ENCODE measurements at places on chromosomes 1 and 21. TPM values are rescaled to one million over a fixed set of nuclear protein-coding genes. Genes with fewer than 3 reads are reported as not detected.

DNA sequence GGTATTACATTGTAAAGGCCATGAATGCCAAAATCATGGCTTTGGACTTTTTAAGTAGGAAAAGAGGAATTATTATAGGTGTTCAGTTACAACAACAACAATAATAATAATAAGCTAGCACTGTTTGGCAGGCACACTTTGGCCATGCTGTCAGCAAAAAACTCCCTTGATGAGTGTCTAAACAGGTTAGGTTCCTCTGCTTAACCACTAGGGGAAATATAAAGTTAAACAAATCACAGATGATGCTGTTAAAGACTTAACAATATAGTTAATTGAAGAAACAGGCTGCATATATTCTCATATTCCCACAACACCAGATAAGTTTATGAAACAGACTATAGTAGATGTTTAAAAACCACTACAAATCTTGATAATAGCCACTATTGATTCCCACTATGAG lies 46.4 kb downstream of the RGS21 start:
- H3K36me3 ChIP-seq = no peaks in the 10 kb centered on the region
- DNase-seq = no peak
- H3K4me3 ChIP-seq = no peak overlapping the region
- H3K27ac ChIP-seq = no peak overlapping the region
- H3K27me3 ChIP-seq = no peaks in the 10 kb centered on the region
- no peaks in the 10 kb centered on the region for H3K4me1 ChIP-seq

Gene REG4
- total RNA-seq = 0.78 TPM

GRCh38 chr1:90973897-90974798 lies 47.7 kb downstream of the ZNF644 start:
- H3K36me3 ChIP-seq = peaks cover 26% of the 10 kb centered on the region
- no peaks in the 10 kb centered on the region for H3K27me3 ChIP-seq
- H3K4me3 ChIP-seq = no peak overlapping the region
- peaks cover 32% of the 10 kb centered on the region for H3K4me1 ChIP-seq

Gene TARDBP
- 197 TPM for total RNA-seq

DNA sequence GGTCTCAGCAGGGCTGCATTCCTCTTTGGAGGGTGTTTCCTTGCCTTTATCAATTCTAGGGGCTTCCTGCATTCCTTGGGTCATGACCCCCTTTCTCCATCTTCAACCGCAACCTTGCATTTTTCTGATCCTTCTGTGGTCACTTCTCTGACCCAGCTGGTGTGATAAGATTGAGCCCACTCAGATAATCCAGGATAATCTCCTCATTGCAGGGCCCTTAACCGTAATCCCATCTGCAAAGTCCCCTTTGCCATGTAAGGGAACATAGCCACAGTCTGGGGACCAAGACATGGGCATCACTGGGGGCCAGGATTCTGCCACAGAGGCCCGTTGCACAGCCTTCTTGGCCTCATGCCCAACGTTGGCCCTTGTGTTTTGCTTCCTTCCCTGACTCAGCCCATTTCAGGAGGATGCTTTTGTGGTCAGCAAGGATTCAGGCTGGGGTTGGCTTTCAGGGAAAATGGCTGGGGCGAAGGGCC lies 35.0 kb upstream of the IL19 start:
- no peak overlapping the region for H3K4me3 ChIP-seq
- H3K27me3 ChIP-seq = no peaks in the 10 kb centered on the region
- DNase-seq = no peak
- no peak overlapping the region for H3K27ac ChIP-seq
- H3K4me1 ChIP-seq = peaks cover 65% of the 10 kb centered on the region
- peaks cover 57% of the 10 kb centered on the region for H3K36me3 ChIP-seq

DNA sequence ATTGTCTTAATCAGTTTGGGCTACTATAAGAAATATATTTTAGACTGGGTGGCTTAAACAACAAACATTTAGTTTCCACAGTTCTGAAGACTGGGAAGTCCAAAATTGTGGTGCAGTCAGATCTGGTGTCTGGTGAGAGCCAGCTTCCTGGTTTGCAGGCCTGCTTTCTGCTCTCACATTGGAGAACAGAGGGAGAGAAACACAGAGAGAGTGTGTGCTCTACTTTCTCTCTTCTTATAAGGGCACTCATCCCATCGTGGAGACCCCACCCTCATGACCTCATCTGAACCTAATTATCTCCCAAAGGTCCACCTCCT lies 4.1 kb downstream of the LEPR start:
- H3K4me3 ChIP-seq = no peak overlapping the region
- peaks cover 23% of the 10 kb centered on the region for H3K36me3 ChIP-seq
- peaks cover 28% of the 10 kb centered on the region for H3K4me1 ChIP-seq
- DNase-seq = no peak
- H3K27ac ChIP-seq = no peak overlapping the region
- peaks cover 3% of the 10 kb centered on the region for H3K27me3 ChIP-seq

- no peak overlapping the region for H3K27ac ChIP-seq
- DNase-seq = no peak
- no peaks in the 10 kb centered on the region for H3K27me3 ChIP-seq
- no peak overlapping the region for H3K4me3 ChIP-seq
- no peaks in the 10 kb centered on the region for H3K36me3 ChIP-seq
Measured at GRCh38 chr1:47630346-47630745, 192.5 kb downstream of the FOXD2 start.

DNA sequence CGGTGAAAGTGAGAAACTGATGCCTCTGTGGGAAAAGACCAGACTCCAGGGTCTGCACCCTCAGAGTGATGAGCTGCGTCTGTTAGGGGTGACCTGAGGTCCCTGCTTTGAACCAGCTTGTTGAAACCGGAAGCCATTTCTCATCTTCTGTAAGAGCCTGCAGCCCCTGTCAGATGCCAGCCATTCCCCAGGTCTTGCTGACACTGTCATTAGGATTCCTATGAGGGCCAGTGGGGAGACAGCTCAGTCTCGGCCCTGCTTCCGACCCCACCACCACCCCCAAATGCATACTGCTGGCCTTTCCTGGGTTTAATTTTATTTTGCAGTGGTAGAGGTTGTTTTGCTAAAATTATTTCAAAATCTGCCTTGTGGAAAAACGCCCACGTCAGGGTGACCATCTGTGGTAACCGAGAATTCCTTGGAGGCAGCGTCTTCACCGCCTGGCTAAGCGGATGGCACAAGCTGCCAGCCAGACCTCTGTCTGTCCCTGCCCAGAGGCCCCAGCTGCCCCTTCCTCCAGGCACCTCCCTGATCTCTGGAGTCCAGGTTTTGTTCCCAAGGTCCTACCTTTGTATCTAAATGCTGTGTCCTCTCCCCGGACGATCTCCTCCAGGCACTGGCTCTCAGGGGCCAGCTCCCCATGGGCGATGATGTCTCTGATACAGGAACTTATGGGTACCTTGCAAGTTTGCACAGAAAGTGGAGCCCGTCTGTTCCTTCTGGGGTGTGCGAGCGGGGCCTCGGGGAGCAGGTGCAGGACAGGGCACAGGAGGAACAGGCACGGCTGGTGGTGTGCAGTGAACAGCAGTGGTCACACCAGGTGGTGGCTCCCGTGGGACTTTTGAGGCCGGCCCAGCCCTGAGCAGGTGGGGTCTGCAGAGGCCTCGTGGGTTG lies 49.9 kb downstream of the PRKCZ start:
- no peaks in the 10 kb centered on the region for H3K4me1 ChIP-seq
- H3K27ac ChIP-seq = no peak overlapping the region
- no peak overlapping the region for H3K4me3 ChIP-seq
- H3K27me3 ChIP-seq = no peaks in the 10 kb centered on the region
- H3K36me3 ChIP-seq = no peaks in the 10 kb centered on the region
